ENCODE measurements at places on chromosomes 7 and 10.
A peak's percentile ranks its signal among the peaks of the same experiment; 100 is the strongest.

- no peak for DNase-seq
Measured at GRCh38 chr7:46672861-46673260, 751.8 kb upstream of the IGFBP3 start.

DNA sequence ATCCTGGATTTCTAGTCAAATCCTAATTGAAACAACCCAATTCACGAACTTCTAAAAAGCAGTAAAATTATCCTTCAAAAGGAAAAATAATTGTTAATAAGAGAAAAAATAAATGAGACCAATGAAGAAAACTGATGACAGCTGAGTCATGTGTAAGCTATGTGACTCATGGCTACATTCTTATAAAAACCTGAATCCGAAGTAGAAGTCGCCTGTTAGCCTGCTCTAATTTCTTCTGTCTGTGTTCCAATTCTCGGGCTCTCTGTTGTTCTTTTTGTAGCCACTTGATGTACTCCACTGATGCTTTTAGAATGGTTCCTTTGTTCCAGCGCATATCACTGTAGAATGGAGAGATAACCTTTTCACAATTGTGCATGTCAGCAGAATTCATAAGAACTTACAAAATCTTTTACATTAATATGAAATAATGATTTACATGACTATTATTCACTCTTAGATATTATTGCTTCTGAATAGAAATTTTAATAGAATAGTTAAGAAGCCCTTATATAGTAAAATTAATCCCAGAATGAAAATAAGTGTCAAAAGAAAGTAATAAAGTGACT, 88.8 kb downstream of the TFEC start:
- DNase-seq: no peak

- DNase-seq: no peak
Measured at GRCh38 chr7:29255906-29256692, 61.5 kb downstream of the CHN2 start.

GRCh38 chr10:106086391-106086790, 1078.1 kb downstream of the SORCS1 start:
- no peak for DNase-seq

GRCh38 chr7:142812437-142813215, 41.9 kb downstream of the PRSS2 start:
- DNase-seq: peak; percentile 60

DNA sequence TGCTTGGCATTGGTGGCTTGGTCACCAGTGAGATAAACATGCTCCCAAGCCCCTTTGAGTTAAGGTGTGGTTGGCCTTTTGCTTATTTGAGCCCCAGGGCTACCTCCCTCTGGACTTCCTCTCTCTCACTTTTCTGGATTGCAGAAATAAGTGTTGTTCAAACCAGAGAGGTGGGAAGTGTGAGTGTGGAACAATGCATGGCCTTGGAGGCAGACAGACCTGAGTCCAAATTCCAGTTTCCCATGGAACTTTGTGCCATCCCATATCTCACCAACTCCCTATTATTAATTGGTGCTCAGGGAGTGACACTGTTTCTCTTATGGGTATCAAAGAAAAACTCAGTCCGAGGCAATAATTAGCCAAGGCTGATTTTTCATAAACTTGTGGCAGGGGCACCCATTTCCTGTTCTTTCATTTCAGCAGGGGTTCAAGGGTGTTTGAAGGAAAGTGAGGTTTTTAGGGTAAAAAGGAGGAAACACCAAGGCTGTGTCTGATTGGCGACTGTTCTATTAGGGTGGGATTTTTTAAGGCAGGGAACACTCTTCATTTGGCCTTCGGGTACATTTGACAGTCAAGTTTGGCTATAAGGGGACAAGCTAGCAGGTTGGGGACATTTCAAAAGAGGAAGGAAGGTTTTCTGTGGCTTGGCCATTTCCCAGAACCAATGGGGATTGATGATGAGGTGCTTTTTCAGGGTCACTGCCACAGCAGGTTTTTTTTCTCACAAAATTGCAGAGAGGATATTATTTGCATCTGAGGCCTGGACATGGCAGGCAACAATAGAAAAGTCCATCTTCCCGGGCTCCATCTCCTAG, 148.8 kb upstream of the NPY start:
- no peak for DNase-seq

- DNase-seq: no peak
Measured at GRCh38 chr10:36391405-36391804, 734.0 kb upstream of the ANKRD30A start.

Data from Jurkat, Clone E6-1 (cell line).